ENCODE measurements at places on chromosomes 13 and 19.

- DNase-seq: no peak
Observed at GRCh38 chr19:5052515-5052914, 83.6 kb downstream of the KDM4B start.

DNA sequence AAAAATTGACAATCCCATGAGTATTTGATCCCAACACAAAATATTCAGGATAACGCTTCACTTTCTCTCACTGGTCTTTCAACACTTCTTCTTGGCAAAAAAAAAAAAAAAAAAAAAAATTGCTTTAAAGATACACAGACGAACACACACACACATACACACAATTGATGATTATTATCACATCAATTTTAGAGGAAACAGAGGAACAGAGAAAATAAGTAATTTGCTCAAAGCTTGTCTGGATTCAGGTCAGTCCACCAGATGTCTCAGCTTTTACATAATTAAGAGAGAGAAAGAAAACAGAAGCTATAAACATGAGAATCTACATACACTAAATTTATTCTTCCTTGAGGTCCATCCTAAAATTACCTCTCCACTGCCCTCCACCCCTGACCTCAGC is 183.4 kb downstream of the MZT1 start:
- DNase-seq: no peak

- no peak for DNase-seq
Observed at GRCh38 chr19:42152910-42153671, 20.8 kb upstream of the POU2F2 start.

DNA sequence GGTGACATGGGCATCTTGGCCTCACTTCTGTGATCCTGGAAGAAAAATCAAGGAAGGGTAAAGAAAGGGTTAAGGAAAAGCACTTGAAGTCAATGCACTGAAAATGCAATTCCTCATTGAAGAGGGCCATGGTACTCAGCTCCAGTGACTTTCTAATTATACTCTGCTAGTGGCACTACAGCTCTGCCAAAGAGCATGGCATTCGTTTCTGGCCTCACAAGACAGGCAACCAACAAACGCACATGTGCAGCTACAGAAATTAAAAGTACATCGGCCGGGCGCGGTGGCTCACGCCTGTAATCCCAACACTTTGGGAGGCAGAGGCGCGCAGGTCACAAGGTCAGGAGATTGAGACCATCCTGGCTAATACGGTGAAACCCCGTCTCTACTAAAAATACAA is 21.8 kb downstream of the SACS start:
- DNase-seq: no peak

DNA sequence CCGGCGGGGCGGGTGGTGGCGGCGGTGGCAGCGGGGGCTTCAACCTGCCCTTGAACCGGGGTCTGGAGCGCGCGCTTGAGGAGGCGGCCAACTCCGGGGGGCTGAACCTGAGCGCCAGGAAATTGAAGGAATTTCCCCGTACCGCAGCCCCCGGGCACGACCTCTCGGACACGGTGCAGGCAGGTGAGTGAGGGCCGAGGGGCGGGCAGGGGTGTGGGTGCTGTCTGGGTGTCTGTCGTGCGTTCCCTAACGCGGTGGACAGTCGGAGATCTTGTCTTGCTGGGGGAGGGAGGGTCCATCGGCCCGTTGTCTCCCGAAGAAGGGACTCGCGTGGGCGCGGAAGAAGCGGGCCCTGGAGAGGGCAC is 533 bp downstream of the LRCH1 start:
- DNase-seq: no peak

DNA sequence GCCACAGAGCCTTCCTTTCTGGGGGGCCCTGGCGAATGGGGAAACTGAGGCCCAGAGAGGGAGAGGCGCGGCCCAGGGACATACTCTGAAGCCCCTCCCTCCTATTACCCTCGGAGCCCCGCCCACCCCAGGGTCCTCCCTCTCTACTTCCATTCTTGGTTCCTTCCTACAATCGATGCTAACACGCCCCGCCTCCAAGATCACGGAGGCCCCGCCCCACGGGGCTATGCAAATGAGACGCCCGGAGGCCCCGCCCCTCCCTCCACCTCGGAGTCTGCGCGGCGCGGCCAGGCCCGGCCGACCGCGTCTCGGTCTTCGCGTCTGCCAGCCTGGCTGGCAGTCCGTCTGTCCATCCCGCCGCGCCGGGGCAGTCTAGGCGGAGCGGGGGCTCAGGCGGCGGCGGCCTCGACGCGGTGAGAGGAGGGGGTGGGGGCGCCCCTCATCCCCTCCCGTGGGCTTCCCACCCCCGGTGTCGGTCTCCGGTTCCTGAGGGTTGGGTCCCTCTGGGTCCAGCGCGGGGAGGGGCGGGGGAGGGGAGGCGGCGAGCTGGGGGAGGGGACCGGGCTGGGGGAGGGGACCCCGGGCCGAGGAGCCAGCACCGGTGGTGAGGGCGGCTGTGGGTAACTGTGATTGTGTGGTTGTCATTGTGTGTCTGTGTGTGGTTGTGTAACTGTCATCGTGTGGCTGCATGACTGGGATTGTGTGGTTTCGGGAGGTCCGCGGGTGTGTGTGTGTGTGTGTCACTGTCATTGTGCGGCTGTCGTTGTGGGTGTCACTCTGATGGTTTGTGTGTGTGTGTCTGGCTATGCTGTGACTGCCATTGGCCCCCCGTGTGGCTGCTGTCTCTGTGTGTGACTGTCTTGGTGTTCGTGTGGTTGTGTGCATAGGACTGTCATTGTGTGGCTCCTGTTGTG is at the start of gene PLPPR2:
PLPPR2 (plus strand) TSS at position 273 of the 914 bp plus-strand sequence. CDS start 2,242 bp downstream, outside the sequence.
- peak; percentile 90 for DNase-seq

- DNase-seq: no peak
Observed at GRCh38 chr13:47067306-47067705, 170.5 kb upstream of the HTR2A start.

- peak; percentile 29 for DNase-seq
Observed at GRCh38 chr19:5624018-5624663, 1.3 kb downstream of the SAFB start.

GRCh38 chr13:37621811-37622361 is 23.3 kb upstream of the POSTN start:
- DNase-seq: no peak

GRCh38 chr19:14187561-14187960 is 18.4 kb downstream of the ADGRL1 start:
- DNase-seq: no peak

DNA sequence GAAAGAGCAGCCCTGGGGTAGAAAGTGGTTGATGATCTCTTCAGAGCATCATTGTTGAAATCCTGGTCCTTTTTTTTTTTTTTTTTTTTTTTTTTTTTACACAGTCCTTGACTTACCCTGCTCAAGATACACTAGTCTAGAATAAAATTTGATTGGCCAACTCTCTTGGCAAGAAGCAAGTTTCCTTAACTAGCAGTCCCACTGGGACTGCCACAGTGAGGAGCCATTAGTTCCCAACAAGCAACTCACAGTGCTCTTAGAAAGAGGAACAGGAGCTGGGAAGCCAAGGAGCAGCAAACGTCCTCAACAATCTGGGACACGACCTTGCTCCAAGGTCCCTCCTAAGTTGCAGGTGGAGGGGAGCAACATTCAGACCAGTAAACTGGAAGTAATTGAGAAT is 47.9 kb upstream of the INTS6 start:
- no peak for DNase-seq

- peak; percentile 100 for DNase-seq
Observed at GRCh38 chr19:2061495-2062388, 10.7 kb upstream of the MKNK2 start.

DNA sequence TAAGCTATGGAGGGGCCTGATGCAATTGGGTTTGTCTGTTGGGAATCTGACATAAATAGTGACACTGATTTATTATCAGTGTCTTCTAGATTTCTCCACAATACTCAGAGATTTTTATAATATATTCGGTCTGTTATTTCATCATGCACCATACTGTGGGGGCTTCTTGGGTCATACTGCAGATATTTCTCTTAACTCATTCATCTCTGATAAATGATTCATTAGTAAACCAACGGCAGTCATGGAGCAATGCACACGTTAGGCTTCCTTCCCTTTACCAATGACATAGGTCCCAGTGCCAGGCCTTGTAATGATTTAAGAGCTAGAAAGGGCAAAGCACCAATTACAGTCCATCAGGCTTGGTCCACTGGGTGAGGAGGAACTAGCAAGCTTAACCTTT is 53.6 kb downstream of the FAM216B start:
- no peak for DNase-seq

DNA sequence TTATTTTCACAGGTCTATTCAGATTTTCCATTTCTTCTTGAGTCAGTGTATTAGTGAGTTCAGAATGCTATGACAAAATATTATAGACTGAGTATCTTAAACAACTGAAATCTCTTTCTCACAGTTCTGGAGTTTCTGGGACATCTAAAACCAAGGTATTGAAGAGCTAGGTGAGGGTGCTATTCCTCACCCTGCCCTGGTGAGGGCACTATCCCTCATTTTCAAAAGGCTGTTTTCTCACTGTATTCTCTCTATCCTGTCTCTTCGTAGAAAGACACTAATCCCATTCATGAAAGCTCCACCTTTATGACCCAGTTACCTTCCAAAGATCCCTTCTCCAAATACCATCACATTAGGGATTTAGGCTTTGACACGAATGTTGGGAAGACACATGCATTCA is 1617.1 kb downstream of the PCDH9 start:
- DNase-seq: no peak

DNA sequence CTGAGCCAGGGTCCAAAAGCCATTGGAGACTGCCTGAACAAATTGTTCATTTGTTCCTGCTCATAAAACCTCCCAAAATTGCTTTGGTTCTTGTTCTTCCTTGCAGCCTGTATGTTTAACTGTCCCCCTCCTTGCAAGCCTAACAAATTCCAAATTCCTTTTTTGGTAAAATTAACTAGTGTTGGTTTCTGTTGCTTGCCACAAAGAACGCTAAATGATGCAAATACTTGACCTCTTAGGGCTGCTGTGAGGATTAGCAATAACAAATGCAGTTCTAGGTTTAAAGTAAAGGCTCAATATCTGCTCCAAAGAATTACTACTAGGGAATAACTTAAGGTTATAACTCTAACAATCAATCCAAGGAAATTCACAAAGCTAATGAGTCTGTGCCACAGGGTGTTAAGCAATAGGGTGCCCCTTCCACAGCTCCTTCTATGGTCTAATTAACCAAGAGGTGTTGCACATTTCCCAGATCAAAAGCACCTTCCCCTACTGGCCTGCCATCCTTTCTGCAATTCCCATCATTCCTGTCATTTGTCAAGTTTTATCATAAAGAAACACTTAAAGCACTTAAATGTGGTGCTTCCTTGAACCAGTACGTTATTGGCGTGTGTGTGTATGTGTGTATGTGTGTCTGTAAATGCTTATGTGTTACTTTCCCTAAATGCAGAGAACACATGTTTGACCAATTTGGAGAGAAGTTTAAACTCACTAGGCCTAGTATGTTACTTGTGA is 110.2 kb downstream of the RAP2A start:
- no peak for DNase-seq

DNA sequence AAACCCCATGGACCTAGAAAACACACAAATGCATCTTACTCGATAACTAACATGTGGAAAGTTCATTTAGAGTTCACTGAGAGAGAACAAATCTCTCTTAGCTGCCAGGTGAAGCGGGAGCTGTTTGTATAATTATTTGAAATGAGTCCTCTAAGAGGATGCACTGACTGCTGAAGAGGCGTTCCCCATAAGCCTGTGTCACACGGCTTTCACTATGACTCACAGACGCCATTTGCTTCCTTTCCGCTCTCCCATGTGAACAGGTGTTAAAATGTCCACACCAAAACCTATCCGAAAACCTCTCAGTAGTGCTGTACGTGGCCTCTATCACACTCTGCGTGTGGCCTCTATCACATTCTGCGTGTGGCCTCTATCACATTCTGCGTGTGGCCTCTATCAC is 101.8 kb downstream of the SOX1 start:
- DNase-seq: no peak

DNA sequence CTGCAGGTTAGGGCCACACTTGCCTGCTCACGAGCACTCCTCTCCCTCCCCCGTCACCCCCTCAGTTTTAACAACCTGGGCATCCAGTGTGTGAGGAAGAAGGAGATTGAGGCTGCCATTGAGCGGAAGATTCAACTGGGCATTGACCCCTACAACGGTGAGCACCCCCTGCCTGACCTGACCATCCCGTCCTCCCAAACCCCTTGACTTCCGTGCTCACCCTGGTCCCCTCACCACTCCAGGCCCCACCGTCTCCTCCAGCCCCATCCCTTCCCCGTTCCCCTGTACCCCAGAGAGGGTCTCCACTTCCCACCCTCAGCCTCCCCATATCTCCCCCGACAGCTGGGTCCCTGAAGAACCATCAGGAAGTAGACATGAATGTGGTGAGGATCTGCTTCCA is 13.6 kb upstream of the CLASRP start:
- DNase-seq: no peak

- no peak for DNase-seq
Observed at GRCh38 chr19:18591735-18592385, 3.3 kb downstream of the REX1BD start.

- no peak for DNase-seq
Observed at GRCh38 chr13:79833991-79834390, 353.0 kb downstream of the NDFIP2 start.

GRCh38 chr13:30477346-30478195 is 11.8 kb upstream of the HMGB1 start:
- no peak for DNase-seq

- peak; percentile 36 for DNase-seq
Observed at GRCh38 chr19:50311723-50312635, 17.2 kb downstream of the KCNC3 start.

DNA sequence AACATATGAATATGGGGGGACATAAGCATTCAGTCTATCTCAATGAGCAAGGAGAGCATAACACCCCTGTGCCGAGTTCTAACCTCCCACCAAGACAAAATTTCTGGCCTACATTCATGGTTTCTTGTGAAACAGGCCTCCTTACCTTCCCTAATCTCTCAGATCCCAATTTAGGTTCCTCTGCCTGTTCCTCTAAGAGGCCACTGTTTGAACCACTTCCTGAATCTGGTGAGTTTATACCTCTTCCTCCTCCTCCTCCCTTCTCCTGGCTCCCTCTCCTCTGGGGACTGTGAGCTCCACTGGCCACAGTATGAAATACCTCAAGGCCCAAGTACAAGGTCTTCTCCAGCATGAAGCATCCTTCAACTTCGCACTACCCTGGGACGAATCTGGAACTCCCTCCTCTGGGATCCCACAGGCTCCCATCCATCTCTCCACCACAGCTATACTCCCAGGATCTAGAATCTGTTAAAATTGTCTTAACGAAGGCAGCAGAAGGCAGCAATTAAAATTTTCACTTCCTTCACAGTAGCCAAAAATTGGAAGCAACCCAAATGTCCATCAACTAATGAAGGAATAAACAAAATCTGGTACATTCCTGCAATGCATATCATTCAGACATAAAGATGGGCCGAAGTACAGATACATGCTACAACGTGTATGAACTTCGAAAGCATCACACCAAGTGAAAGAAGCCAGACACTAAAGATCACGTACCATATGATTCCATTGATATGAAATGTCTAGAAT is 7.8 kb upstream of the SIGLECL1 start:
- no peak for DNase-seq

GRCh38 chr13:51674276-51674675 is 90.0 kb downstream of the WDFY2 start:
- DNase-seq: no peak
